ENCODE measurements at places on chromosomes 1 and 21. TPM values are rescaled to one million over a fixed set of nuclear protein-coding genes. Genes with fewer than 3 reads are reported as not detected.

The KISS1 gene
- total RNA-seq = 2.6 TPM

The ICOSLG gene
- total RNA-seq = 0.18 TPM

The MYBPH gene
- 0.12 TPM for total RNA-seq

The SF3B4 gene
- 105 TPM for total RNA-seq

The F13B gene
- total RNA-seq = not detected

The RALGPS2 gene
- 49.0 TPM for total RNA-seq

The INAVA gene
- total RNA-seq = not detected

DNA sequence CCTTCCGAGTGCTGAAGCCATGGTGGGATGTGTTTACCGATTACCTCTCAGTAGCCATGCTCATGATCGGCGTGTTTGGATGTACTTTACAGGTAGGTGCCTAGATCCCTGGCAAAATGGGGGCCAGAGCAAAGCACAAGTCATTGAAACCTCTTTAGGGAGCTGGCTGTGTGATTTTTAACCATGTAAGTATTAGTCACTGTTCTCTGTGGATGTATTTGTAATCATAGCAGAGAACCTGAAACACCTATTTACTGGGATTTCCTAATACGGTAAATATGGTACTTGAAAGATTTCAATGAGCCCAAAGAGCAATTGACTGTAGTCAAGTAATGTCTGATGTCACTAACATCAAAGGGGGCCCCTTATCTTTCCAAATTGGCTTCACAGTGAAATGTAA, 53.6 kb downstream of the LRRC8C start:
- no peak overlapping the region for H3K4me3 ChIP-seq
- H3K36me3 ChIP-seq = peaks cover 15% of the 10 kb centered on the region
- no peaks in the 10 kb centered on the region for H3K27me3 ChIP-seq
- peaks cover 31% of the 10 kb centered on the region for H3K4me1 ChIP-seq

DNA sequence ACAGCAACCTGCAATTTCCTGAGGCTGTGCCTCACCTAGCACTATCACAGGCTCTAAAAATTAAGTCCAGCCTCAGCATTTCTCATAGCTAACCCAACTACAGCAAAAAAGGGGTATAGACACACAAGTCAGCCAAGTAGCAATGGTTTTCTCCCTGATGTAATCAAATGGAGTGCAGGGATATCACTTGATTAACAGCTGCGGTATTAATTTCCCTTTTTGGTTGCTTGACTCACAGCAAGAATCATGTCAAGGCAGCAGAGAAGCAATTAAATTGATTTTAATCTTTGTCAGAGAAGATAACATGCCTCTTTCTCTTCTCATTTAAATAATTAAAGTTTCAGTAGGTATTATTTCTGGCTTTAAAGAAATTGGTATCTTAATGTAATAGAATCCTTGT, 278.9 kb downstream of the RWDD3 start:
- H3K4me1 ChIP-seq = no peaks in the 10 kb centered on the region
- no peak overlapping the region for H3K4me3 ChIP-seq
- DNase-seq = no peak
- no peak overlapping the region for H3K27ac ChIP-seq
- H3K36me3 ChIP-seq = peaks cover 5% of the 10 kb centered on the region
- H3K27me3 ChIP-seq = no peaks in the 10 kb centered on the region

GRCh38 chr1:93909146-93910050, at the start of gene GCLM:
TSS of gene GCLM (minus strand) at chr1:93909430. CDS start at chr1:93909163, 267 bp downstream.
- peak within 1 kb of the TSS; percentile 94 for H3K4me3 ChIP-seq
- peaks cover 18% of the 10 kb centered on the region for H3K27me3 ChIP-seq
- H3K4me1 ChIP-seq = peaks cover 40% of the 10 kb centered on the region
- peak; percentile 96 for DNase-seq
- peak within 1 kb of the TSS; percentile 84 for H3K27ac ChIP-seq

GRCh38 chr1:233859446-233859845, 45.0 kb upstream of the SLC35F3 start:
- H3K4me1 ChIP-seq = no peaks in the 10 kb centered on the region
- no peak for DNase-seq
- no peak overlapping the region for H3K27ac ChIP-seq
- no peaks in the 10 kb centered on the region for H3K27me3 ChIP-seq
- H3K36me3 ChIP-seq = no peaks in the 10 kb centered on the region

DNA sequence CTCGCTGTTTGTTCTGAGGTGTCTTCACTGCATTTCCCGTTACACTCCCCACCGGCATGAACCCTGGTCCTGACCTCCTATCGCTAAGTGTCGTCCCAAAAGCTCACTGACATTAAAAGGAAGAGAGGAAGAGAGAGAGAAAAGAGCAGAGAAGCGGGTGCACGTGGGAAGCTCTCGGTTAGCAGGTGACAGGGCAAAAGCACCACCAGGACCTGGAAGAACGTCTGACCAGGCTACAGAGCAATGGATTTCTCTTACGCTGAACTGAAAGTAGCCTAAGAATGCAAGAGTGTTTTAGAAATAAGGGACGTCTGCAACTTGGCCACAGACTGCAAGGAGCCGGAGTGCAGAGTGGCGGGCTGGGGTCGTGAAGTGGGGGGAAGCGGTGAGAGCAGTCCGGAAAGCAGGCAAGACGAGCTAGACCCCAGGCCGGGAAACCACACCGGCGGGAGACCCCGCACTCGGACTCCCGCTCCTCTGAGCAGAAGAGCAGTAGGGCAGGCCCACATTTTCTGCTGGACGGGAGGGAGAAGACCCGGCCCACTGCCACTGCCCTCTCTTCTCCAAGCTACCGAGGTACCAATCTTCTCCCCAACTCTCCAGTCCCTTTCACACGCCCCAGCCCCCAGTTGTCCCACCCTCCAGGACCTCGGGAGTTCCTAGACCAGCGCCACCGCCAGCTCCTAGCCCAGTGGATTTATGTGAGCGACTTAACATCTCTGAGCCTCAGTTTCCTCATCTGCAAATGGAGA, 8.3 kb upstream of the MPZL1 start:
- peaks cover 30% of the 10 kb centered on the region for H3K4me1 ChIP-seq
- H3K36me3 ChIP-seq = no peaks in the 10 kb centered on the region
- DNase-seq = no peak
- peaks cover 13% of the 10 kb centered on the region for H3K27me3 ChIP-seq

DNA sequence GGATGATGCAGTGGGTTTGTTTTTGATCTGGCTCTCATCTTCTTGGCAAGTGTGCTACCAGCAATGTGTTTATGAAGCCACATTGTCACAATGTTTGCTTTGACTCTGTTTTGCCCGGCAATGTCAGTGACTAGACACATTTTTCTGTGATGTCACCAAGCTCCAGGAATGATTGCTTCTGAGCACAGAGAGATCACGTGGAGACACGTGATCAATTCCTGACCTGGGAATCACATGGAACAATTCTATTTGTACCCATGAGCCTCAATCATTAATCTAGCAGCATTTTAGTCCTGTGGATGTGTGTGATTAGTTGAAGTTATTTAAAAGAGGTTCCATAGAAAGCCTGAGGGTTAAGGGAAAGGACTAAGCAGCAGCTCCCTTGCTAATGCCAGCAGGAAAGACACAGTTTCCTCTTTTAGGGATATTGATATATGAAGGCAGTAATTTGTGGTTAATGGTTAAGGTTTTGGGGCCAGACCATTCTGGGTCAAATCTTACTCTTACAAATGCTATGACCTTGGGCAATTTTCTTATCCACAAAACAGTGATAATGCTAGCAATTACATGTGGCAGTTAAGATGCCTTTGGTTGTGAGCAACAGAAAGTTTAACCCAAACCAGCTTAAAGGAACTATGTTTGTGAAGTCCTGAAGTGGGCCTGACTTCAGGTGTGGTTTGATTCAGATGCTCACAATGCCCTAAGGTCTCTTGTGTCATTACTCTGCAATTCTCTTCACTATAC, 59.0 kb downstream of the FASLG start:
- H3K4me1 ChIP-seq = peaks cover 38% of the 10 kb centered on the region
- H3K36me3 ChIP-seq = no peaks in the 10 kb centered on the region
- DNase-seq = no peak
- no peaks in the 10 kb centered on the region for H3K27me3 ChIP-seq

GRCh38 chr1:207025146-207025880, 7.2 kb downstream of the C1orf116 start:
- 0 out of 2 replicates have a peak, but pooled peaks cover 5% of the 10 kb centered on the region for H3K36me3 ChIP-seq
- H3K27me3 ChIP-seq = no peaks in the 10 kb centered on the region
- peak; percentile 64 for DNase-seq

DNA sequence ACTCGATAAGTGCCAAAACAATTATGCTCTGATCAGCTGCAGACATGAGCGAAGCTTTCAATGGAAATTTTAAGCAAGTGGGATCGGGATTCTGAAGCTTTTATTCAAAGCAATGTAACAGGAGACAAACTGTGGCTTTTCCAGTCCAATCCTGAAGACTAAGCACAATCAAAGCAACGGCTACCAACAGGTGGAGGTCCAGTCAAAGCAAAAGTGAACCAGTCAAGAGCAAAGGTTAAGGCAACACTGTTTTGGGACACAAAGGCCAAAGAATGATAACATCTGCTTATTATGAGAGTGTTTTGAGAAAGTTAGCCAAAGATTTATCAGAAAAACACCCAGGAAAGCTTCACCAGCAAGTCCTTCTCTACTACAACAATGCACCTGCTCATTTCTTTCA, 170.1 kb downstream of the SEC16B start:
- no peak overlapping the region for H3K4me3 ChIP-seq
- H3K27me3 ChIP-seq = peaks cover 17% of the 10 kb centered on the region
- no peaks in the 10 kb centered on the region for H3K36me3 ChIP-seq
- no peak for DNase-seq
- no peak overlapping the region for H3K27ac ChIP-seq

GRCh38 chr1:93468662-93469061, 20.7 kb downstream of the FNBP1L start:
- no peak for DNase-seq
- H3K27ac ChIP-seq = no peak overlapping the region
- H3K4me3 ChIP-seq = no peak overlapping the region
- H3K4me1 ChIP-seq = peaks cover 11% of the 10 kb centered on the region
- H3K36me3 ChIP-seq = no peaks in the 10 kb centered on the region

- H3K4me1 ChIP-seq = peaks cover 78% of the 10 kb centered on the region
- no peak overlapping the region for H3K4me3 ChIP-seq
- H3K36me3 ChIP-seq = peaks cover 20% of the 10 kb centered on the region
- H3K27ac ChIP-seq = no peak overlapping the region
Observed at GRCh38 chr21:34933609-34934335, 115.3 kb downstream of the RUNX1 start.

GRCh38 chr1:95094923-95095322, 22.2 kb upstream of the ALG14 start:
- H3K27ac ChIP-seq = no peak overlapping the region
- DNase-seq = no peak
- H3K36me3 ChIP-seq = no peaks in the 10 kb centered on the region
- H3K27me3 ChIP-seq = no peaks in the 10 kb centered on the region

DNA sequence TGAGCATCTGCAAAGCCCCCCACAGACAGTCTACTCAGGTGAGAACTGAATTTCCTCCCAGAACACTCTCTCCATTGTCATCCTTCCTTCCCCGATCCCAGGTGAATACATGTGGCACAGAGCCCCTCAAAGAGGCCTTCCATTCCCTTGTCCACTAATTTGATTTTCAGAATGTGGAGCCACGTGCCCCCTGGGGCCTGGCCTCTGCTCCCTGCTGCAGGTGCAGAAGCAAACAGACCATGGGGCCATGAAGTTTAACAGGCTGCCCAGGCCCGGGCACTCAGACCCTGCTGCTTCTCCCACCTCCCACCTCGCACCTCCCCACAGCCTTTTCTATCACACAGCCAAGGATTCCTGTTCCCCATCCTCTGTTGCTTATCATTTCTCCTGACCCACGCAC, 243.8 kb upstream of the RAB4A start:
- no peak overlapping the region for H3K4me3 ChIP-seq
- H3K27me3 ChIP-seq = no peaks in the 10 kb centered on the region
- H3K27ac ChIP-seq = no peak overlapping the region
- no peak for DNase-seq

- H3K4me3 ChIP-seq = no peak overlapping the region
- H3K36me3 ChIP-seq = no peaks in the 10 kb centered on the region
- H3K4me1 ChIP-seq = no peaks in the 10 kb centered on the region
- no peak for DNase-seq
- peaks cover 31% of the 10 kb centered on the region for H3K27me3 ChIP-seq
Observed at GRCh38 chr1:115862403-115862802, 21.5 kb upstream of the NHLH2 start.

DNA sequence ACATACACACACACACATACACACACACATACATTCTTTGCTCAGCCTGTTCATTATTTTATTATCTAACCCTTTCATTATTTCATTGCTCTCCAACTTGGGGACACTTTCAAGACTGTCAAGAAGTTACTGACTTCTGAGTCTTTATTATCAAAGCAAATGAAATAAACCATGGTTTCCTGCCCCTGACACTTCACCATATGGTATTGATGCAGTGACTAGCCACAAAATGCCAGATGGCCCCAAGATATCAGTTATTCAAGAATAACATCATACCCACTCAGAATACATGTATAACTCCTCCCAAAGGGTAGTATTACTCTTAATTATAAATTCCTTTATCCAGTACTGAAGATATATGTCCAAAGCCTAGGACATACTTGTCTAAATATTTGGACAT, 197.3 kb downstream of the MRPL39 start:
- H3K27ac ChIP-seq = no peak overlapping the region
- H3K27me3 ChIP-seq = peaks cover 13% of the 10 kb centered on the region
- peaks cover 11% of the 10 kb centered on the region for H3K4me1 ChIP-seq
- H3K36me3 ChIP-seq = peaks cover 5% of the 10 kb centered on the region
- no peak for DNase-seq
- no peak overlapping the region for H3K4me3 ChIP-seq

DNA sequence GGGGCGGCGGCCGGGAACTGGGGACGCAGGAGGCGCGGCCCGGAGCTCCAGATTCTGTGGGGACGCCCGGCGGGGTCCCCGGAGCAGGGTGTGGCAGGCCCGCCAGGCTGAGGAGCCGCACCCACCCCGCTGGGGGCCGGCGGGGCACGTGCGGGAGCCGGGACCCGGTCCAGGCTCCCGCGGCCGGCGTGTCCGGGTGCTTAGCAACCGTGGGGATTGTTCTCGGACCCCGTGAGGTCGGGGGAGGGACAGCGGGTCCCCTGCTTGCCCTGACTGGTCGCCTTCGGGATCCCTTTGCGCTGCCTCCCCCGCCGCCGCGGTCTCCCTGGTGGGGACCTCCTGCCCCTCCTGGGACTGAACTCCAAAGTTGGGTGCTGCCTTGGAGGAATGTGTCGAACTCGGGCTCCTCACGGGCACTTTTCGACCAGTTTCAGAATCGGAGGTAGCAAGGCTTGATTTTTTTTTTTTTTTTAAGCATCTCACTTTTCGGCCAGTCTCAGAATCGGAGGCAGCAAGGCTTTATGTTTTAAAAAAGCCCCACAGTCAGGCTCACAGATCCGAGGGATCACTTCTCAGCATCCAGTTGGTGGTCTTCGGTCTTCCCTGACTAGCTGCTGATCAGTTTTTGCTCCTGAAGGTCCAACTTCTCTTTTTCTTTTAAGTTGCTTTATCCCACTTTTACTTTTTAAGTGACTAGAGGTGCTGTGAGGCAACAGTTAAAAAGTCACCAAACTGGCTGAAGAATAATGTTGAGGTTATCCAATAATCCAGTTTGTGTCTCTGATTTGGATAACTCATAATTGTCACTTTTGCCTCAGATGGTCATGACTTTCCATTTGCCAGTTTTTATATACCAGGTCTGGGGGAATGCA, 648 bp downstream of the FAM76A start:
- peak; percentile 23 for DNase-seq
- peaks cover 17% of the 10 kb centered on the region for H3K4me1 ChIP-seq
- H3K36me3 ChIP-seq = peaks cover 5% of the 10 kb centered on the region
- peak overlapping the region; percentile 93 for H3K4me3 ChIP-seq
- H3K27me3 ChIP-seq = peaks cover 2% of the 10 kb centered on the region

- peaks cover 93% of the 10 kb centered on the region for H3K27me3 ChIP-seq
- DNase-seq = no peak
- peaks cover 6% of the 10 kb centered on the region for H3K4me1 ChIP-seq
- H3K36me3 ChIP-seq = no peaks in the 10 kb centered on the region
- H3K27ac ChIP-seq = no peak overlapping the region
- H3K4me3 ChIP-seq = no peak overlapping the region
Observed at GRCh38 chr1:46490656-46491442, 1.2 kb downstream of the DMBX1 start.

Measured in HFFc6 (cell line).